ENCODE measurements at places on chromosomes 3 and 15. TPM values are rescaled to one million over a fixed set of nuclear protein-coding genes. Genes with fewer than 3 reads are reported as not detected.

Gene SLC51B
- not detected for total RNA-seq

- DNase-seq, result peak; percentile 21
These were observed 3.7 kb upstream of the ACKR4 start for GRCh38 chr3:132593241-132593946.

DNA sequence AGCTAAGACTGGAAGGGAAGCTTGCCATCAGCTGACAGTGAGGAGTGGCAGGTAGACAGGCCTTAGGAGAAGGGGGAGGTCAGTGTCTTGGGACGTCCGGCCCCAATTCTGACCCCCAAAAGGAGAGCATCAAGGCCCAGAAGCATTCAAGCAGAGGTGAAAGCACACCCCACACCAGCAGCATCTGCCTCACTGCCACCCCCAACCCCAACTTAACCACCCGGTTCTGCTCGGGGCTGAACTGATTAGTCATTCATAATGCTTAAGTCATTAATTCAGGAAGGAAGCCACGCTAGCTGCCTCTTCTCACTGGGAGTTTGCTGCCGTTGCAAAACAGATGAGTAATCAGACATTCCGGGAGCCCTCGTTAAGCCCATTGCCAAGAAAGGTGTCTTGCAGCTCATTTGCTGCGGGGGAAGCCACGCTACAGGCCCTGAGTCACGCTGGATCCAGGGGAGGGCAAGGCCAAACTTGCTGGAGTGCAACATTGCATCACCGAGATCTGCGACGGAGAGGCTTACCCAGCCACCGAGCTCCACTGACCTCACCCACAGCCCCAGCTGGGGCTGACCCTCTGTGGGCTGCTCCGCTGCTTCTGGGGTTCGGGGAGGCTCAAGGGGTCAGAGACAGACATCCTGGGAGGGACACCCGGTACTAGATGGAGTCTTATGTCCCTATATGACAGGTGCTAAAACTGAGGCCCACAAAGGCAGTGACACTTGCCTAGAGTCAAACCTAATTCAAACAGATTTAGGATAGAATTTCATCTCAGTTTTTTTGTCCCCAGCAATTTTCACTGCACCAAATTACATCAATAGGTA lies 46.4 kb upstream of the HES1 start:
- peak; percentile 98 for DNase-seq

Gene SCAANT1
- not detected for total RNA-seq

Gene KY
- total RNA-seq, result 2.1 TPM

DNA sequence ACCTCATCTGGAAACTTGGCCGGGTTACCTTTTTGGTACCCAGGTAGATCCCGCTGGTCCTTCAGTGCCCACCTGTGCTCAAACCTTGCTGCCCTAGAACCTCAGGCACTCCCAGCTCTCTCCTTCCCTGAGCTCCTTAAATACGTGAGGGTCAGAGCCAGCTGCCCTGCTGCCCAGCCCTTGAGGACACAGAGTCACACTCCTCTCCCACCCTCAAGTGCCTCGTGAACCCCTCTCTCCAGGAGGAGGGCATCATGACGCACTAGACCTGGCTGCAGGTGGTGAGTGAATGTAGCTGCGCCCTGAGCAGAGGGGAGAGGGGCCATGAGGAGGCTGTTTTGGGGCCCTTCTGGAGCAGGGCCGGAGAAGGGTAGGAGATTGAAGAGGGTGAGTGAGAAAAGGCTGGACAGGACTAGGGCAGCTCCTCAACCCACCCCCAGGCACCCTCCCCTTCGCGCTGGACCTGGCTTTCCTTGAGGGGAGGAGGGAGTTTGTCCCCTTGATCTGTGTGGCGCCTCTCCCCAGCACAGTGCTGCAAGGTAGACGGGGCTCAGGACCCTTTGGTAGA lies 941 bp downstream of the SLC12A8 start:
- DNase-seq, result no peak

DNA sequence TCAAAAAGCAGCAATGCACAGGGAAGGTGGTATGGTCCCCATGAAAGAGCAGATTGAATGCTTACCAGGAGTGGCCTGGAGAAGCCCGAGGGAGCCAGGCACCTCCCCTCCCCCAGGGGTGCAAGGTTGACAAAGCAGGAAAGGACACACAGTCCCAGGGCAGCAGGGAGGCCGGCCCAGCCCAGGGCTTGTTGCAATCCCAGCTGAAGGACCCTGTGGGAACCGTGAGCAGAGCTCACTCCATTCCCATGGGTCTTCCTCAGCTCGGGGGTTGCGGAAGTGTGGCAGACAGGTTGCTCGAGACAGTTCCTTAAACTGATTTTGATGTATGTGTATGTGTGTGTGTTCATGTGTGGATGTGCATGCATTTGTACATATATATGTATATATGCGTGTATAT lies 15.8 kb downstream of the UROC1 start:
- DNase-seq, result peak; percentile 81

- DNase-seq, result no peak
These were observed 2.1 kb downstream of the PLA2G4F start for GRCh38 chr15:42154212-42154941.
